ENCODE measurements at places on chromosomes 6 and 20.

DNA sequence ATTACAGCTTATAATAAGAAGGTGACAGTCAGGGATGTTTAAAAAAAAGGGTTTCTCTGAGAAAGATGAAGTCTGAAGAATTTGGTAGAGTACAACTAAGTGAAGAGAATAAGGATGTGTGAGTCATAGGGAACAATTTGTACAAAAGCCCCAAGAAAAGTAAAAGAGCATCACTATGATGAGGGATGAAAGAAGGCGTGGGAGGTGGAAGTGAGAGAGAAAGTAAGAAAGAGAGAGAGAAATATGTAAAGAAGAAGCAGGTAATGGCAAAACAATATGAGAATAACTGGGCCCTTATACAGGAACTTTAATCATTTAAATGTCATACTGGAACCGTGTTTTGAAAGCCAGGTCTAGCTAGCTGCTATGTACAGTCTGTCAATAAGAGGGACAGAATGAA is 179.4 kb downstream of the ASCC3 start:
- no peak for DNase-seq

DNA sequence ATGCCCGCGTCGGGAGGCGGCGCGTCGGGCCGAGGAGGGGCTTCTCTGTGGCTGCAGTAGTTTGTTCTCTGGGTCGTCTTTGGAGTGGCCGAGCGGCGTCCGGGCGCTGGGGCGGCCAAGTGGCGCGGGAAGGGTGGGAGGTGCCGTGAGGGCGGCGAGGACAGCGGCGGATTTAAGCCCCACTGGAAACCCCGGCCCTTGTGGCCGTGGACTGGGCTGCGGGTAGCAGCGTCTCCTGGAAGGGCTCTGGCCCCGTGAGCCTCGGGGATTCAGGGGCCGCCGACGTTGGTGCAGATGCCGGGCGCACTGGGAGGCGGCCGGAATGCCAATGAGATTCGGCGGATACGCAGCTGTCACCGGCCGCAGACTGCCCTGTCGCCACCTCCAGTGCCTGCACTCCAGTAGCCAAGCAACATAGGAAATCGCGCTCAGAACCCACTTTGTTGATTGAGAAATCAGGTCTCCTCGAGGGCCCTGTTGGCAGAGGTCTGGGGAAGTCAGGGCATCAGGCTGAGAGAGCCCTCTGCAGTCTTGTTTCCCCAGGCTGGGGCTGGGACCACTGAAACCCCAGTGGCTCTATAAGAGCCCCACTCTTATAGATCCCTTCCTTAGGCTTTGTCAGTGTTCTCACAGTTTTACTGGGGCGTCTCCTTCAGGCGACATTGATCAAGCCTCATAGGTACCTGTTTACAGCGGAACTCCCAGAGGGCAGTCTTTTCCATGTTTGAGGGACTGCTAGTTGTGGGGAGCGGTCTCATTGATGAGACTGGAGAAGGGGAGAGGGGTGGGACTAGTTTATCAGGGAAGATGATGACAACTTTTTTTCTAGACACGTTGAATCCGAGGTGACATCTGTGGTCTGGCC is 642 bp downstream of the GZF1 start:
- DNase-seq = peak; percentile 48

- no peak for DNase-seq
Observed at GRCh38 chr20:41382791-41383305, 16.2 kb upstream of the EMILIN3 start.

- DNase-seq = no peak
Observed at GRCh38 chr6:151313066-151313491, 73.3 kb downstream of the AKAP12 start.

DNA sequence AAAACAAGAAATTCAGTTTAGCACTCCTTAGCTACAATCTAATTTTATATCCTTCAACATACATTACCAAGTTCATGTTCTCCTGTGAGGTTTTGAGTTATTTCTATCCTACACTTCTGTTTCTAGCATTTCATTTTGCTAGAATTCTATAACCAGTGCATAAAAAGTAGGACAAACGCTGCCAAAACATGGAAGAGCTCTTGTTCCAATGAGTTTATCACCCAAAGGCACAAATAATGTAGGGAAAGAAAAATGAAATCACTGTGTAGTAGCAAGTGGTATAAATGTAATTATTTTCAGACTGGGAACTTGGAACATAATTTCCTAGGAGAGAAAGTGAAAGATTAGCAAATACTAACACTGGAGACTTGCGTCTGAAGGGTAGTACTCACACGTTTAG is 413.3 kb upstream of the NRSN1 start:
- DNase-seq = no peak

DNA sequence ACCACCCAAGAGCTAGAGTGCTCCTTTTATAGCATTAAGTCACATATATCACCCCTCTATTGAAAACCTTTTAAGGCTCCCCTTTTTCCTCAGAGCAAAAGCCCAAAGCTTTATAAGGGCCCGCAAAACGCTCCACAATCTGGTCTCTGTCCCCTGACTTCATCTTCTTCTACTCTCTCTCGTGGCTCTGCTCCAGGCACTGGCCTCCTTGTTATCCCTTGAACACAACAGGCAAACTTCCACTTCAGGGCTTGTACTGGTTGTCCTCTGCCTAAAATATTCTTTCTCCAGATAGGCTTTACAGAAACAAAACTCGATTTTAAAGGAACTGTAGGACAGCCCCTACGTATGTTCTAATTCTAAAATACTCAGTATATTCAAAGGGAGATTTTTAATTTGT is 44.0 kb upstream of the SPDEF start:
- DNase-seq = no peak

- DNase-seq = no peak
Observed at GRCh38 chr6:31225735-31226134, 46.2 kb downstream of the HLA-C start.

DNA sequence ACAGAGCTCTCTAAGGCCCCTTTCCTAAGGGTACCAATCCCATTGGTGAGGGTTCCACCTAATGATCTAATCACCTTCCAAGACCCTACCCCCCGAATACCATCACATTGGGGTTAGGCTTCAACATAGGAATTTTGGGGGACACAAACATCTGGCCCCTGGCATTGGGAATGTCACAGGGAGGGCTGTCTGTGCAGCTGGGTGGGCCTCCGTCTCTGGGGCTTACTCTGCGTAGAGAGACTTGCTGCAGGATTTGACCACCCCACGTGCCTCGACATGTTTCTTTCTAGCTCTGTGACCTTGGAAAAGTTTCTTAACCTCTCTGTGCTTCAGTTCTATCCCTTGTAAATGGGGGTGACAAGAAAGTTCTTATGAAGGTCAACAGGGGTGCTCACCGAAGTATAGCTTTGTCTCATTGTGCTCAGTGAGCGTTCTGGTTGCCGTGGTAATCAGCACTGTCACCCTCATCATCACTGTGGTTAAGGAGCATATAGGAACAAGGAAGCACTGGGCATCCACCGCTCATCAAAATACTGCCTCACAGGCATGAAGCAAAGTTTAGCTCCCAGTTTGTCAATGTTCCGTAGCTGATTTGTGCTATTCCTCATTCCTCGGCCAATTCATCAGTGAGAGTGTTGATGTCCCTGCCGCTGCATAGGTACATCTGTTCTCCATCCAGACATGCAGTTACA is 152.8 kb downstream of the SYCP2 start:
- DNase-seq = no peak

DNA sequence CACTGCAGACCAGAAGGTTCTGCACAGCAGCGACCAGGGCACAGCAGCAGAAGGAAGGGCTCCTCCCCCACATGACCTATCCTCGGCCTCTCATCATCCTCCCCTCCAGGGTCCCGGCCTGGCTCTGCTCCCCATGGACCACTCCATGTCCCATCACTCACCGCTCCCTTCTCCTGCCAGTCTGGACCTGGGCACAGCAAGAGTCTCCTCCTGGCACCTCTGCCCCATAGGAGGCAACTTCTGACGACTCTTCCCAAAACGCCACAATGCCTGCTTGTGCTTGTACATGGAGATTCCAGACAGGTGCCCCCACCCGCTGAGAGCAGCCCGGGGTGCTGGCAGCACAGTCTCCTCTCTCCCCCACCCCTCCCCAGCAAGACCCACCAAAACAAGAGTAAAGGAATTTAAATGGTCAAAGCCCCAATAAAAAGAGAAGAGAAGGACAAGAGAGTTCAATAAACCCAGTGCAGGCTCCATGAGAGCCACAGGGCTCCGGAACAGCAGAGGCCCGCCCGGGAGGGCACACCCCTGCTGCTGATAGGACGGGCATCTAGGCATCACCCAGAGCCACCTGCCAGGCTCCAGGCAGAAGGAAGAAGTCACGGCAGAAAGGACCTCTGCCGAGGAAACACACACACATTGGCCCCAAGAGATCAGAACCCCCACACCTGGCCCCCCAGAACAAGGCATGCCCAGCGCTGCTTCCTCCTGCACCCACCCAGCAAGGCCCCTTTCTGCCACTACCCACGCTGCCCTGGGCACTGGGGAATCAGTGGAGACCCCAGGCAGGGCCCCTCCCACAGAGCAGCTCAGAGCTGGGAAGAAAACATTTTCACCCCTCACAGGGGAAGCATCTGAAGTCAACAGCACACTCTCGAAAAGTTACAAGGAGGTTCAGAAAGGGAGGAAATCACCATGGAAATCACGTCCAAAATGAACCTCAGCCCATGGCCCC is 15.2 kb downstream of the TAF4 start:
- DNase-seq = no peak

GRCh38 chr6:140879946-140880345 is 1252.8 kb upstream of the GJE1 start:
- no peak for DNase-seq

DNA sequence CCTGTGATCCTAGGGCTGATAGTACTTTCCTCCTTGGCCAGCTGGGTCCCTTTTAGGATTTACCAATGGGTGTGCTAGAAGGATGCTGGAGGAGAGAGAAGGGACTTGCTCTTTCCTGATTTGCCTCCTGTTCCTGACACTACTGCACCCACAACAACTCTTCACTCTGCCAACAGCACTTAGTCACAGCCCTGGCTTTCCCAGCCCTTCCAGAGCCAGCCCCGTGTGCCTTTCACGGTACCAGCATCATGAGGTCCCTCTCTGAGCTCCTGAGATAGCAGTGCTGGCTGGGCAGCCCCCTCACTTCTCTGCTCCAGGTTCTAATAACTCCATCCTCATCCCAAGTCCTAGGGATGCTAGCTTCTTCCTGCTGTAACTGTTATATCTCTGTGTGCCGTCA is 80.9 kb downstream of the DNAH8 start:
- DNase-seq = no peak

DNA sequence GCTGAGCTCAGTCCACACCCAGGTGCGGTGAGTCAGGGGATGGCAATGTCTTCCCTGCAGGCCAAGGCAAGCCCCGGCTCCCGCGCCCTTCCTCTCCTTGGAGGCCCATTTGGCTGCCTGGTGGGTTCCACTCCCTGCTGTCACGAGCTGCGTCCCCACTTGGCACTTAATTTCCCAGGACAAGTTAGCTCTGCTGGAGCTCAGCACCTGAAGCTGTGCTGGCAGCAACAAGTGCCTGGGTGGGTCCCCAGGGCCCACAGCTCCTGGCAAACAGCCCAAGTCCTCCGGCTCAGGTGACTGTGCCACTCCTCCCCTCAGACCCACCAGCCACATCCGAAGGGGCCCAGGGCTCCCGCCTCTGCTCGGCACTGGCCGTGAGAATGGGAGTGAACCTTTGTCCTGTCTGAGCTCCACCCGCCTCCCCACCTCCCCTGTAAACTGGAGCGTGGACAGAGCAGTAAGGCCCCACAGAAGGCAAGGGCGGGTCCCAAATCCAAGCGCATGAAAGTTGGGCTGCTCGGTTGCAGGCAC is 16.9 kb downstream of the LAMA5 start:
- no peak for DNase-seq

DNA sequence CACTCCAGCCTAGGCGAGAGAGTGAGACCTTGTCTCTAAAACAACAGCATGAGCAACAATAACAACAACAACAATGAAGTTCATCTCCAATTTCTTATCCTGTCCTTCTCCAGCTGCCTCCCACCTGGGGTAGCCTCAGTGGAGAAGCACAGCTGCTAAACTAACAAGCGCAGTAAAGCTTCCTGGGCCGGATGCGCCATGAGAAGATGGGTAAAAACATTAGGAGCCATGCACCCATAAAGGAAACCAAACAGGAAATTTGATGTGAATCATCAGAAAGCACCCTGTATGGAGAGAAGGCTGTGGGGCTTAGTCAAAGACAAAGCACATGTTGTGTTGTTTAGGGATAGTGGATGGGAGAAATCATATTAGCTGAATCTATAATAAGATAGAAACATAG is 61.1 kb upstream of the CCN6 start:
- DNase-seq = no peak

DNA sequence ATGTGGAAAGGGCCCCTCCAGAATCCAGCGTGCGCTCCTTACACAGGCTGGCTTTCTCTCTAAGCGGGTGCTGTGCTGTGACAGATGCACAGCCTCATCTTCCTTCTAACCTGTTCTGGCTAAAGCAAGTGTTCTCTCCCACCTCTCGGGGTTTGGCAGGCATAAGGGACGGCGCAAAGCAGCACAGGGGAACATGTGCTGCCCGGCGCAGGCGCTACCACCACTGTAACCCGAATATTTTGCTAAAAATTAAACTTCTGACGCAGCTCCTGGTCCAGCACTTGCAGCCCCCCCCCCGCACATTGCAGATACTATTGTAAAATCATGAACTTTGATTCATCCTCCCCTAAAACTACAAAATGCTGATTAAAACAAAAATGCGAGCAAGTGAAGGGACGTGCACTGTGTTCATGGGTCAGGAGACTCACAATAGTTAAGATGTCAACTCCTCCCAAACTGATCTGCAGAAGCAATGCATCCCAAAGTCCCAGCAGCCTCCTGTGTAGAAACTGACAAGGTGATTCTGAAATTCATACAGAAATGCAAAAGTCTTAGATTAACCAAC is 43.0 kb downstream of the TAF4 start:
- no peak for DNase-seq

DNA sequence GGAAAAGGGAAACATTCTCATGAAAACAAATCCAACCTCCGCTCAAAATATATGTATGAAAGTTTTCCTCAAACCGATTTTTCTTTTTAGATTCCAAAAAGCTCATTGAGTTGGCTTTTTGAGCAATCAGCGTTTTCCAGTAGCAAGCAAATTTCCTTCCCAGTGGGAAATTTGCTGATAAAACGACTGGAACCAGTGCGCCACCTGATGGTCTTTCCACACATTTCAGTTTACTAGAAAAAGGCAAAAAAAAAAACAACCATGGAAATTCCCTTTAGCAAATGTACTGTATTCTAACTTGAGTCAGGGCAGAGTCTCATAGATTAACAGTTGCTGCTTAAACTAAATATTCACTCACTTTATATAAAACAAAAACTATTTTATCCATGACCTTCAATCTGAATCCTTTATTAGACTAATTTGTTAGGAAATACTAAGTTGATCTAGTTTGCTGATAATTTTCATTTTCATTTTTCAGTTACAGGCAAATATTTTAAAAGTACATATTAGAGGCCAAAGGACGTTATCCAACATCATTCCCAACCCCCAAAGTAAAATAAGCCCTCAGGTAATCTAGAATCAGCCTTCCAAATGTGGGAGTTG is 271.5 kb downstream of the FOXA2 start:
- no peak for DNase-seq

DNA sequence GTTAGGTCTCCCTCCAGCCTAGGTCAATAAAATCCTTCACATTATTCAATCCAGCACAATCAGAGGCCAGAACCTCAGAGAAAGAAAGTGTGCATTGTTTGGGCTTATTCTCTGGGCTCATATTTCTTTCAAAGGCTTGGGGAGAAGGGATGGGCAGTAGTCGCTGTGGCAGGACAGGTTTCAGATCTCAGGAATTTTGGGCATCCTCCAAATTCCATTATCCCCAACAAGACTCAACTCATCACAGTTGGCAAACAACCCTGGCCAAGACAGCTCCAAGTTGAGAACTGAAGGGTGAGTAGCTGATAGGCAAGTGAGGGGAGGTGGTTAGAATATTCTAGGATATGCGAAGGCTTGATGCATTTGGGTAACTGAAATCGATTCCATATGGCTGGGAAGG is 27.2 kb upstream of the CHD6 start:
- DNase-seq = no peak

Measured in hematopoietic multipotent progenitor cell treated with erythropoietin and hydrocortisone succinate and interleukin-3 and kit ligand, for 17 days (in vitro differentiated cells).